ENCODE measurements at places on chromosomes 7 and 10. TPM values are rescaled to one million over a fixed set of nuclear protein-coding genes. Genes with fewer than 3 reads are reported as not detected.

GRCh38 chr10:122457934-122458333 is 3.4 kb upstream of the HTRA1 start:
- DNase-seq = no peak

DNA sequence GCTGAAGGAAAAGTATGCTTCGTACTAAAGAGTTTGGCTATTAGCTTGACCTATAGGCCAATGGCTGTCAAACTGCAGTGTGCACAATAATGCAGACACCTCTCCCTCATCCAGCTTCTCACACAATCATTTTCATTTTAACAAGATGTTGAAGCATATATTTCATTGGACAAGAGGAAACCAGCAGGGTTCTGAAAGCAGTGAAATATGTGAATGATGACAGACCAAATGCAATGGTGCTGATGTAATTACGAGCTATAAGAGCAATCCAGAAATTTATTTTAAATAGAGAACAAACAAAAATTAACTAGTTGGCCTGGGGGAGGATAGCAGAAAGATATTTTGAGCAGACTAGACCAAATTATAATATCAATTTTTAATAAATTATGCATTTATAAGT is 331.5 kb upstream of the AKR1E2 start:
- no peak for DNase-seq

GRCh38 chr10:14498326-14498725 is 167.6 kb upstream of the FRMD4A start:
- DNase-seq = no peak

GRCh38 chr7:7201578-7202374 is 19.4 kb downstream of the C1GALT1 start:
- no peak for DNase-seq

GRCh38 chr10:124035928-124036558 is 57.4 kb downstream of the CHST15 start:
- no peak for DNase-seq

GRCh38 chr10:103575416-103576075 is 82.0 kb downstream of the NEURL1 start:
- DNase-seq = no peak

DNA sequence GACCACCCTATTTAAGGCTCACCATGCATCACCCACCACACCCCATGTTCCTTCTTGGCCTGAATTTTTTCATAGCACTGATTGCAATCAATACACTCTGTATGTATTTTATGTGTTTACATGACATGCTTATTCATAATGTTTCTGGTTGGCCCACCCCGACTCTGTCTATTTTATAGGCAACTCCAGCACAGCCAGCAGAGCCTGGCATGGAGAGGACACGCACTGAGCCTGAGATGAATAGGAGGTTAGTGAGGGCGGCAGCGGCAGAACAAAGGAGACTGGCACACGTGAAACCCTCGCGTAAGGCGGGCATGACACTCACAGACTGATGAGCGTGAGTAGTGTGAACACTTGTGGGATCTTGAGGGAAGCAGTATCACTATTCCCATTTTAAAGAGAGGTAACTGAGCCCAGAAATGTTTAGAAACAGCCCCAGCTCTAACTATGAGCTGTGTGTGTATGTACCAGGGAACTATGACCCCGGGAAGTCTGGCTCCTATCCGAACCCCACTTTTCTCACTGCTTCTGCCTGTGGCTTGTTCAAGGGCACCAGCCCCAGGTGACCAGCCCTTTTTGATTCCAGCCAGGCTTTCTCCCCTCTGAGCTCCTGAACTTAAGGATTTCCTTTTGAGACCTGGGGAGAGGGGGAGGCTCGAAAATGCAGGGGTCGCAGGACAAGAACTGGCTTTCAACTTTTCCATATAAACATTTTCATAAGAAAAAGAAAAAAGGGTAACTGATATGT is 113.3 kb downstream of the ARHGAP22 start:
- no peak for DNase-seq

GRCh38 chr10:13089345-13089744 is 10.6 kb upstream of the OPTN start:
- DNase-seq = no peak

DNA sequence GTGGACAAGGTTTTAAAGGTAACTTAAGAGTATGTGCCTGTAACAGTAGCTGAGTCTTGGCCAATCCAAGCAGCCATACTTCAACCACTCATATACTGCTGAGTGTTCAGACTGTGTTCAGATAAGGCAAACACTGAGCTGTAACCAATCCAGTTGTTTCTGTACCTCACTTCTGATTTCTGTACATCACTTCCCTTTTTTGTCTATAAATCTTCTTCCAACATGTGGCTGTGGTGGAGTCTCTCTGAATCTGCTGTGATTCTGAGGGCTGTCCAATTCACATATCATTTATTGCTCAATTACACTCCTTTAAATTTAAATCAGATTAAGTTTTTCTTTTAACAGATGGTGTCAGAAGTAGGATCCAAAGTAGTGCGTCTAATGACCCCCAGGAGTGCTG is 149.5 kb upstream of the PHF14 start:
- DNase-seq = no peak

Gene CFAP69
- total RNA-seq = 0.72 TPM

Gene NRG3
- total RNA-seq = not detected

Gene OR2A12
- not detected for total RNA-seq

Gene ZMYND11
- total RNA-seq = 72.2 TPM

Gene FAM24B
- 1.6 TPM for total RNA-seq
